ENCODE measurements at places on chromosomes 1 and 21. TPM values are rescaled to one million over a fixed set of nuclear protein-coding genes. Genes with fewer than 3 reads are reported as not detected.

GRCh38 chr21:29316029-29316742, 17.5 kb downstream of the BACH1 start:
- no peak for DNase-seq

MAP3K21 gene
- 1.8 TPM for total RNA-seq

OR2AK2 gene
- not detected for total RNA-seq

- DNase-seq: no peak
Measured at GRCh38 chr1:82321794-82322193, 521.1 kb downstream of the ADGRL2 start.

DNA sequence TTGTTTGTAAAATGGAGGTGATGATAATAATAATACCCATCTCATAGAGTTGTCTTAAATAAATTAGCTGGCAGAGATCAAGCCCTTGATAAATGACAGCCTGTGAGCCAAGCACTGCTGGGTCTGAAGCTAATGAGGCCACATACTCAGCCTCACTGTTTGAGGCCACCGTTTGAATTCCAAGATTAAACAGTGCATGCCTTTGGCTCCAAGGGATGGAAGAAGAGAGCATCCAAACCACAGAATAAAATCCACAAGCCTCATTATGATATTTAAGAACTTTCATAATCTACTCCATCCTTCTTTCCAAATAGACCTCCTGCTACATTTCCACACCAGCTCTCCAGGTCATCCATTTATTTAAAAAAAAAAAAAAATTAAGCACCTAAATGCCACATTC, 29.0 kb downstream of the TGFBR3 start:
- no peak for DNase-seq

GRCh38 chr1:27349784-27350662, 8.2 kb downstream of the SYTL1 start:
- DNase-seq: peak; percentile 83

MYBPH gene
- total RNA-seq: 1.4 TPM

DNA sequence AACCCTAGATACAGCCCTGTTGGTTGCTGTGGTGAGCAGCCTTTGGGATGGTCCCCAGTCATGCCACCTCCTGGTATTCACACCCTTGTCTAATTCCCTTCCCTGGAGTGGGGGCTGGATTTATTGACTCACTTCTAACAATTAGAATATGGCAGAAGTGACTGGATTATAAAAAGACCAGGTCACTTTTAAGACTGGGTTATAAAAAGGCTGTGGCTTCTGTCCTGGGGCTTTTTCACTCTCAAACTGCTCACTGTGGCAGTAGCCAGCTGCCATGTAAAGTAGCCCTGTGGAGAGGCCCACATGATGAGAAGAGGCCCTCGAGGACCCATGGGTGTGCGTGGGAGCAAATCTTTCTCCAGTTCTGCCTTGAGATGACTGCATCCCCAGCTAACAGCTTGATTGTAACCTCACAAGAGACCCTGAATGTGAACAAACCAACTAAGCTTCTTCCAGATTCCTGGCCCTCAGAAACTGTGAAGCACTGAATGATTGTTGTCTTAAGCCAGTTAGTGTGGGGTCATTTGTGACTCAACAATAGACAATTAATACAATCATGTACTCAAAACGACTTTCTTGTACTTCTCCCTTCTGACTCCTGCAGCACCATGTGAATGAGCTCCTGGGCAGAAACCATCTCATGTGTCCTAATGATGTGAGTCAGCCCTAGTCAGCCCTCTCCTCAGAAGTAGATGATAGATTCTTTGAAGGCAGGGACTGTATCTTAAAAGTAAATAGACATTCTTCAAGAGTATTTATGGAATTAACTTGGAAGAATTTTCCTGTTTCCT, 234.9 kb downstream of the TNR start:
- no peak for DNase-seq

DNA sequence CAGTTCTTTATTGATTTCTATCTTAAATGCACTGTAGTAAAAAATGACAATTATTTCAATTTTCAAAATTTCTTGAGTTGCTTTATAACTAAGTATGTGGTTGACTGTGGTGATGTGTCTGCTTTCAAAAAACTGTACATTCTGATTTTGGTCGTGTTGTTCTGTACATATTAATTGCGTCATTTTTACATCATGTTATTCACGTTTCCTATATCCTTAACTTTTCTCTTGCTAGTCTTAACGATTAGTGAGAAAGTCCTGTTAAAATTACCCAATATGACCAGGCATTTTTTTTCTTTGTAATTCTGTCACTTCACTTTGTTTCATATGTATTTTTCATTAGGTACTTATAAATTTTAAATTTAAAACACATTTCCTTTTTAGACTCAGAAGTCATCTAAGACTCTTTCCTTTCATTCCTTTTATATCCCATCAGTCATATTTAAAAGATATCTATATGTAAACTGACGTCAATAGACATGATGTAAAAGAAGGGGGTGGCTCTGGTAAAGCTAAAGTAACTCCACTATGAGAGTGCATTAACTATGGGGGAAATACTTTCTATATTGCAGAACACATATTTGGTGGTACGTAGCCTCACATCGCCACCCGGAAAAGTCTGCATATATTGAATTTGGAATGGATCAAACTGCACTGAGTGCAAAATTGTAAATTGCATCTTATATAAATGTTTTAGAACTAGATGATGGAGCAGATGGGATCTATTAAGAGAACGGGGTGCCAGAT, 1.1 kb upstream of the COA6 start:
- DNase-seq: peak; percentile 3

DNA sequence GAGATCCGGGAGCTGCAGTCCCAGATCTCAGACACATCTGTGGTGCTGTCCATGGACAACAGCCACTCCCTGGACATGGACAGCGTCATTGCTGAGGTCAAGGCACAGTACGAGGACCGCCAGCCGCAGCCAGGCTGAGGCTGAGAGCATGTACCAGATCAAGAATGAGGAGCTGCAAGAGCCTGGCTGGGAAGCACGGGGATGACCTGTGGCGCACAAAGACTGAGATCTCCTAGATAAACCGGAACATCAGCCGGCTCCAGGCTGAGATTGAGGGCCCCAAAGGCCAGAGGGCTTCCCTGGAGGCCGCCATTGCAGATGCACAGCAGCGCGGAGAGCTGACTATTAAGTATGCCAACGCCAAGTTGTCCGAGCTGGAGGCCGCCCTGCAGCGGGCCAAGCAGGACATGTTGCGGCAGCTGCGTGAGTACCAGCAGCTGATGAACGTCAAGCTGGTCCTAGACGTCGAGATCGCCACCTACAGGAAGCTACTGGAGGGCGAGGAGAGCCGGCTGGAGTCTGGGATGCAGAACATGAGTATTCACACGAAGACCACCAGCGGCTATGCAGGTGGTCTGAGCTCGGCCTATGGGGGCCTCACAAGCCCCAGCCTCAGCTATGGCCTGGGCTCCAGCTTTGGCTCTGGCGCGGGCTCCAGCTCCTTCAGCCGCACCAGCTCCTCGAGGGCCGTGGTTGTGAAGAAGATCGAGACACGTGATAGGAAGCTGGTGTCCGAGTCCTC, 25.5 kb downstream of the ETV3L start:
- DNase-seq: peak; percentile 74

- DNase-seq: no peak
Measured at GRCh38 chr1:29105822-29106221, 17.9 kb downstream of the TMEM200B start.

CYP2J2 gene
- total RNA-seq: 3.8 TPM

TMEM269 gene
- total RNA-seq: 0.21 TPM

FOXJ3 gene
- 28.5 TPM for total RNA-seq

DNA sequence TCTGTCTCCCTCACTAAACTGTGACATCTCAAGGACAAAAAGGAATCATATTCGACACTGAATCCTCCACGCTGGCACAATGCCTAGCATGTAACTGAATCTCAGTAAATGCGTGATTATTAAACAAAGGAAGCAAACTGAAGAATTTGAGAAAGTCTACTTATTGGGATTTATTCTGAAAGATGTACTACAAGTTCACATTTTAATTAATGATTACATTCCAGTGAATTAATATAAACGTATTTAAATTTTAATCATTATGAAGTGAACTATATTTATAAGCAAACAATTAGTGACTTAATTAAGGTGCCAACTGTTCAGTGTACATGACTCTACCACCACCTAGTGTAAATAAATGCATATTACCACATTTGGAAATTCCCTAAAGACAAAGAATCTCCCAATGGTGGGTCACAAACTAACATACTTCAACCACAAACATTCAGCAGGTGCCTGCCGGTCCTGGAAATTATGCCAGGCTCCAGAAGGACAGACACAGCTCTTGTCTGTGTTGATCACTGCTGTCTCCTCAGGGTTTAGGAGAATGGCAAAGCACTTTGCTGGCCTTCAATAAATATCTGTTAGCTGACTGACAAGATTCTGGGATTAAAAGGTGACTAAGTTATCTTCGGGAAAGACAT, 56.3 kb downstream of the SMYD3 start:
- DNase-seq: peak; percentile 54

TNFSF18 gene
- 0.11 TPM for total RNA-seq

- DNase-seq: peak; percentile 65
Measured at GRCh38 chr1:231065510-231066241, 25.6 kb upstream of the FAM89A start.

DNA sequence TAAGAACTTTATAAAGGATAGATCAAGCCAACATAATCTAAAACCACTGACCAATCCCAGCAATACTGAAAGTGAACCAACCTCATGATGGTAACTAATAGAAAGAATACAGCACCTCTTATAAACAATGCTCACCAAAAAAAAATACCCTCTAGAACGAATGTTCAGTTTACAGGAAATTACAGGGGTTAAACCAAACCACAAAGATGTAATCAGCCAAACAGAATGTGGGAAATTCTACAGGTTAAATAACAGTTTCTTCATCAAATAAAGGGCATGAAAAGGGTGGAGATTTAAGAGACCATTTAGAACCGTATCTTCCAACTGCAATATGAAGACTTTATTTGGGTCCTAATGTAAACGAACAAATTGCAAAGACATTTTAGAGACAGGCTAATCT, 30.4 kb downstream of the ARID4B start:
- peak; percentile 28 for DNase-seq

GRCh38 chr1:218480137-218480536, 135.0 kb downstream of the TGFB2 start:
- DNase-seq: peak; percentile 80

All from cardiac muscle cell (in vitro differentiated cells and primary cell).